ENCODE measurements at places on chromosomes 4 and X.

DNA sequence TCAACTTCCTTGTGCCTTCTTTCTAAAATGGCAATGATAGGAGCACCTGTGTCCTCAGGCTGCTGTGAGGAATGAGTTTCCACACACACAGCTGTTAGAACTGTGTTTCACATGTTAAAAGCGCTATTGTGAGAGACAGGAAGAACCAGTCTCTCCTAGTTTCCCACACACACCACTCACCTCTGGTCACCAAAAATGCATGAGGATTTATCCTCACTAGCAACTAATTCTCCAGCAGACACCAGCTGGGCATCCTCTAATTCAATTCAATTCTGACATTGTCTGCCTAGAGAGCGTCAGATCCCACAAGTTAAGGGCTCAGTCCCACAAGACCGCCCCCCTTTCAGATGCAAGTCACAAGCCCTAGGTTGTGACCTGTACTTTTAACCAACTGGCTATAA is 29.0 kb upstream of the SLC2A9 start:
- no peak for DNase-seq

DNA sequence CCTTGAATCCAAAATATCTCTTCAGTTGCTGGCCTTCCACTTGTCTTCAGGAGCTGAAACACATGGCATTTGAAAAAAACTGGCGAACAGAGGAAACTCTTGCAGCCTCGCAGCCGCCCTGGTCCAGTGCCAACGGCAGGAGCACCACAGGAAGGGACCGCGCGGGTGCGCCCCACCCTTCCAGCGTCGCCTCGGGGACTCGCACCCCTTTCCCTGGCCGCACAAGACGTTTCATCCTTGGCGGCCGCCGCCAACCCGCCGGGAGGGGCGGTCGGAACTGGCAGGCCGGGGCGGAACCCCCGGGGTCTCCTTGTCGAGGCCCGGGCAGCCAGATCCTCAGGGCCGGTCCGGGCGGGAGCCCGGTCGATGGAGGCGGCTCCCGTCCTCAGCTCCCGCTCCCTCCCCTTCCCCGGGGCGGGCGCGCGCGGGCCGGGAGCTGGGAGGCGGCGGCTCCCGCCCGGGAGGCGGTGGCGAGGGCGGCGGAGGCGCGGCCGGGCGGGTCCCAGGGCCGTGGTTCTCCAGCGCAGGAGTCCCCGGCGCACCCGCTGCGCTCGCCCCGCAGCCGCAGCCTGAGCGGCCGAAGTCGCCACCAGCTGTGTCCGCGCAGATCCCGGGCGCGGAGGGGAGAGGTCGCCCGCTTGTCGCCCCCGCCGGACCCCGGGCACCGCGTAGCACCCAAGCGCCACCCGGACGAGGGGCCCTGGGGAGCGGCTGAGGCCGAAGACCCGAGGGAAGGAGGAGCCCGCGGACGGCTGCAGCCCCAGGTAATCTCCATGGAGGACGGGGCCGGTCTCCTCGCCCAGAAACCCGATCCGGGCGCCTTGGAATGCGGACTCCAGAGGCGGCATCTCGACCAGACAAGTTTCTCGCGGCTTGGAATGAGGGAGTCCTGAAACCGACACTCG is 886 bp upstream of the NDST3 start:
- DNase-seq, result no peak

DNA sequence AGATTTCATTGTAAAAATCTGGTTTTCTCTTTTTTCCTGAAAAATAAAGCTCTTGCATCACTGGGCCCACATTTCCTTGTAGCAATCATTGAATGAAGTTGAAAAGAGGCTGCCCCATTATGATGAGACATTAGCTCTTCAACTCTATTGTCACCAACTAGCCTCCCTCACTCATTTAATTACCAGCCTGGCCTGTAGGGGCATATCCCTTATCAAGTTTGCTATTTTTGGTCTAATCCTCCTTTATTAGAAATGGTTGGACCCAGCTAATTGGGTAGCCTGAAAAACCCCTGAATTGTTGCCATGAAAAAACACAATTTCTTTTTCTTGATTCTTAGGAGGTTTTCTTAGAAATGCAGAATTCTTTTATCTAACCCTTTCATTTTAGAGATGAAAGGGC is 164.6 kb upstream of the CASK start:
- no peak for DNase-seq

GRCh38 chrX:30568136-30568535 is 9.4 kb downstream of the TASL start:
- DNase-seq, result no peak

DNA sequence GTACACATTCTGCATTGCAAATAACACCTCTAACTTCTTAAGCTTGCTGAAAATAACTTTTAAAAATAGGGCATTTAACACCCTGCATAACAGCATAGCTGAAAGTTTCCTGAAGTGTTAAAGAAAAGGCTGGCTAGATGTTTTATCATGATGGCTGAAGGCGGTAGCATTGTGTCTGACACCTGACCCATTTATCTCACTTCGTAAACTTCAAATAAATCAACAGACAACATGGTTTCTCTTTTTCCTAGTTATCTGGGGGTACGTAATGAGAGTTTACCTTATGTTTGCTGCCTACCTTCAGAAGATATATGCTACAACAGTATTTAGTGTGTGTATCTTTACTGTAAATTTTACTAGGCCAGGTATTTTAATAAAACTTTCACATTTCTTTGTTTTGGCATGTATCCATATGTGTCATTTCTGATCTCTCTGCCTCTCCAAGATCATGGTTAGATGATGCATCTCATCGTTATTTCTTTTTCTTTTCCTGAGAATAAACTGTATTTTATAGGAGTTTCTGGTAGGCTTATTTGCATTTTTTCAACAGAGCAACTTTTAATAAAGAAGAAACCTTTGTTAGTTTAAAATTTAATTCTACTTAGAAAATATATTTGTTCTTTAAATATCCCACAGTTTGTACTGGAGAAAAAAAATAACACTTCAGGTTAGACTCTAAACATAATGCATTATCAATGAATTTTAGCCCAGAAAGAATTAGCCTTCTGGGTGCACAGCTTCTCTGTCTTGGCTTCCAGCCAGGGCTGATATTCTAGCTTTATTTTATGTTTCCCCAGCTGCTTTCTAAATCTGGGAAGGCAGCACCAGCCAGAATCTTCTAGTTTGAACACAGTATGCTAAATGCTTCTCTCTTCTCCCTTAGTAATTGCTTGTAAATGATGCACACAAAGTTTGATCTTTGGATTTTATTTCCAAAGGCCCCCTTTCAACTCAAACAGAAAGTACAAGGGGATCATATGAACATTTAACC is 2.9 kb downstream of the NDST4 start:
- DNase-seq, result no peak

GRCh38 chrX:46044486-46044885 is 500.7 kb downstream of the ZNF674 start:
- DNase-seq, result no peak

- DNase-seq, result no peak
These were observed 6.1 kb upstream of the SEC24D start for GRCh38 chr4:118842055-118842454.

- no peak for DNase-seq
These were observed 43.5 kb downstream of the LHFPL1 start for GRCh38 chrX:112636288-112636687.

- DNase-seq, result no peak
These were observed 31.0 kb upstream of the SOD3 start for GRCh38 chr4:24764345-24764744.

DNA sequence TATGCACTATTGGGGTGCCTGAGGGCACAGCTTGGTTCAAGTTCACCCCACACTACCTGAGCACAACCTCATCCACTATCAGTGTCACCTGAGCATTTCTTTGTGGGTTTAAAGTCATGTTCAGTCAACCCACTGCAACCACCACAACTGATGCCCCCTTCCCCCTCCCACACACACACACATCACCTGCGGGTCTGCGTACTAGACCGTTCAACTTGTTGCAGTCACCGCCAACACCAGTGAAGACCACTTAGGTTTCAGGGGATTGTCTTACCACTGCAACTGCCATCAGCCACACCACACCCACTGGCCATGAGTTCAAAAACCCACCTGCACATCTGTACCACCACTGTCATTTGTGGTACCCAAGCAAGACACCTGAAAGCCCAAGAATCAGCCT is 355.0 kb downstream of the SH3BGRL start:
- DNase-seq, result no peak

DNA sequence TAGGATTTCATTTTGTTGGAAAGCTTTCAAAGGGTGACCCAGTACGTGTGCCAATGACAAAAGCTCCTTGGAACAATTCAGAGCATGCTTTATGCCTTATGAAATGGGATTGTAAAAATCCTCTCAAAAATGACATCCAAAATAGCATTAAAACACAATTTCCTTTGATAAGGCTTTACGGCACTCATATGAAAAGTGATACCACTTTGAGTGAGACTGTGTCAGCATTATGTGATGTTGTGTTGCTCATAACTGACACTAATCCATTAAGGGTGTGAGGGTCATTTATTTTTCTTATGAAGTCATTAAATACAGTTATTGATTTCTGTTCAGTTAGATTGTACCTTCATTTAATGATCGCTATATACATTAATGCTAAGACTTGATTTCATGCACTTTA is 250.2 kb downstream of the TENM3 start:
- DNase-seq, result no peak

- DNase-seq, result no peak
These were observed 41.4 kb downstream of the GUCY2F start for GRCh38 chrX:109440475-109440874.

GRCh38 chr4:173093361-173093760 is 75.2 kb upstream of the GALNT7 start:
- DNase-seq, result no peak

DNA sequence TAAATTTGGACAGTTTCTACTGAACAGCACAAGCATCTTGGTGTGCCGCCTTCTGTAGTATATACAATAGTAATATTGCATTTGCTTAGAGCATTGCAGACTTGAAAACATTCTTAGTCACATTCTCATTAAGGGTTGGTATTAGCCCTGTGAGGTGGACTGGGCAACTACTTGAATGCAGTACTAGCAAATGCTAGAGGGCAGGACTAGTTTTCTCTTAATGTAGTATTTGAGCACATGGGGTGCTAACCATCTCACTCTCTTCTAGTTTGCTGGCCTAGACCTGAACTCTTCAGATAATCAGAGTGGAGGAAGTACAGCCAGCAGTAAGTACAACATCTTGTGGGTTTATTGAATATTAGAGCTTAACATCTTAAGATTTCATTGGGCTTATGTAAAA is 3.2 kb downstream of the DDX3X start:
- DNase-seq, result peak; percentile 29

GRCh38 chr4:68368691-68369131 is 18.8 kb upstream of the YTHDC1 start:
- no peak for DNase-seq

DNA sequence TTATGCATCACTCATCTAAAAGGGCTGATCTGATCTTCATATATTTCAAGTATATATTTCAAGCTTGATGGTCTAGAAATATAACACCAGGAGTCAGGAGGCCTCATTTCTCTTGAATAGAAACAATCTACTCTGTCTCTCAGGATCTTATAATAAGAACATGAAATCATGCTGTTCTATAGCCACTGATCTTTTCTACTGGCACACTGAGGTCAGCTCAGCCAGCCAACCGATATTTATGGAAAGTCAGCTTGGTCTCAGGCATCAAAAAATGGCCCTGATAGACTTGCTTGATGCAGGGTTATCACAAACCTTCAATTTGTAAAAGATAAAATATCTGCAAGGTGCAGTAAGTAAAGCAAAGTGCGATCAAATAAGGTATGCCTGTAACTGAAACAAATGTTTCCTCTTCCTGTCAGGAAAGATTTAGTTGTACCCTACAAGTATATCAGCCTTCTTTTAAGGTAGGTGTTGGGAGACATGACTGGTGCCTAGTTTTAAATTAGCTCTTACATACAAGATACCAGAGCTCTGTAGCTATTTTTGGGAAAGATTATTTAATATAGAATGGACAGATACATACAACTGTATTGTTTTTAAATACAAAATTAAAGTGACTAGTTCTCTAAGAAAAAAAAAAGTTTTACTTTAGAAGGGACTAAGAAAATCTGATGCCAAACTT is 63.4 kb downstream of the BMP3 start:
- DNase-seq, result no peak

GRCh38 chr4:8200302-8200975 is 1.3 kb downstream of the SH3TC1 start:
- peak; percentile 67 for DNase-seq

GRCh38 chr4:155011163-155011780 is 197.2 kb upstream of the NPY2R start:
- DNase-seq, result no peak

- no peak for DNase-seq
These were observed 272.8 kb upstream of the EPHA5 start for GRCh38 chr4:65943076-65943475.
